ENCODE measurements at places on chromosomes 3 and 15.

GRCh38 chr3:138448631-138449030 lies 14.2 kb downstream of the ESYT3 start:
- no peak for DNase-seq

- no peak for DNase-seq
Observed at GRCh38 chr3:45021524-45022297, 4.4 kb upstream of the CLEC3B start.

DNA sequence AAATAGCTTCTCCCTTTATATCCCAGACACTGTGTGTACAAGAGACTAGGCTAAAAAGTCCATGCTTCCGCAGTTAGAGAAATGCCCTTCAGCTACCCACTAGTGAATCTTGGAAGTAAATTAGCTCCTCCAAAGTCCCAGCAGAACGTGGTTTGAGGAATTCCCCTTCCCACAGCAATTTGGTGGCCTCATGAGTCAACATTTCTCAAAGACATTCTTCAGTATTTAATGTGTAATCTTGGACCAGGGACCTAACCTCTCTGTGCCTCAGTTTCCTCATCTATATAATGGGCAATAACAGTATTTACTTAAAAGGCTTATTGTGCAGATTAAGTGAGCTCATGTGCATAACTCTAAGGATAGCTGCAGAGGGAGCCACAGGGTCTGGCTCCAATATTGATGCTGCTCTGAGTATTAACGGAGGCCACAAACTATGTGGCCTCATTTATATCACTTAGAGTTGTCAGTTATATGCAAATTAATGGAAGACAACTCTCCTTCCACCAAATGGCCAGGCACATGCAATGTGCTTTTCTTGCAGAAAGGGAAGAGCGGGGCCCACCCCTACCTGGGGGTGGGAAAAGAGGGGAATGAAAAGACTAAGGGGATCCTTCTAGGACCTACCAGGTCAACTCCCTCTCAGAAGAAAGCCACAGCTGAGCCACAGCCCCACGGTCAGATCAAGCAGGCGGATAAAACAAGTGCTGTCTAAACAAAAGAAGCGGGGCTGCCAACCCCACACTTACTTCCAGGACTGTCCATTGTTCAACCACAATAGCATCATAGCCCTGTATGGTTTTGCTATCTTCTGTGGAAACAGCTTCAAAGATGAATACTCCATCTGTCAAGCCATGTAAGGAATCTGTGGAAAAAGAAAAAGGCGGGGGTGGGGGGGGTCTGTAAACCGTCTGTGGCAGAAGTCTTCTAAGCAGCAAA lies 92.4 kb downstream of the OXNAD1 start:
- no peak for DNase-seq

GRCh38 chr3:31848163-31848818 lies 132.8 kb downstream of the OSBPL10 start:
- no peak for DNase-seq

DNA sequence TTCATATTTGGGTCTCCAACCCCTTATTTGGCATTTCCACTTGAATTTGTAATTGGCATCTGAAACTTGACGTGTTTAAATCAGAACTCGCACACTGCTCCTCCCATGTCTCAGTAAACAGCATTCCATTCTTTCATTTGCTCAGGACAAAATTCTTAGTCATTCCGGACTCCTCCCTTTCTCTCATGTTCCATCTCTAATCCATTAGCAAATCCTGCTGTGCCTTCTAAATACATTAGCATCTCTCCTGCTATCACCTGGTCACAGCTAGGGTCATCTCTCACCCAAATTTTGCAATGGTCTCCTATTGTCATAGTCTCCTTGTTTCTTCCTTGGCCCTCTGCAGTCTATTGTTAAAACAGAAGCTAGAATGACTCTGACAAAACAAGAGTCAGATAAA lies 119.9 kb upstream of the CADPS start:
- DNase-seq: no peak

DNA sequence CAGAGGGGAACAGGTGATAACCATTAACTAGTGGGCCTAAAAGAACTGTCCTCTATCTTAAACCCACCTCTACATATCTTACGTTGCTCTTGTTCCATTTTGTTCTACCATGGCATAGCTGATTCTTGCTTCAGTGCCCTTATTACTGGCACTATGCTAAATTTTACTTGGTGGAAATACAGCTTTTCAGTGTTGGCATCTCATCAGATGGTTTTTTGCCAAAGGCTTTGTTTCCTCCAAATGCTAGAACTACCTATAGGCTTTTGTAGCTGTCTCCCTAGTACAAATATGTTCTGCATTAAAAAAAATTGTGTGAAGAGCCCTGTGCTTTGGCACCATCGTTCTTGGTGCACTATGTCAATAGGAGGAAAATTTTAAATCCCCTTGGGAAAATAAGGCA lies 145.0 kb upstream of the ZBTB20 start:
- DNase-seq: no peak

- DNase-seq: no peak
Observed at GRCh38 chr3:52119826-52120225, 34.4 kb downstream of the POC1A start.

GRCh38 chr3:11140030-11140712 lies 14.1 kb upstream of the HRH1 start:
- DNase-seq: no peak

DNA sequence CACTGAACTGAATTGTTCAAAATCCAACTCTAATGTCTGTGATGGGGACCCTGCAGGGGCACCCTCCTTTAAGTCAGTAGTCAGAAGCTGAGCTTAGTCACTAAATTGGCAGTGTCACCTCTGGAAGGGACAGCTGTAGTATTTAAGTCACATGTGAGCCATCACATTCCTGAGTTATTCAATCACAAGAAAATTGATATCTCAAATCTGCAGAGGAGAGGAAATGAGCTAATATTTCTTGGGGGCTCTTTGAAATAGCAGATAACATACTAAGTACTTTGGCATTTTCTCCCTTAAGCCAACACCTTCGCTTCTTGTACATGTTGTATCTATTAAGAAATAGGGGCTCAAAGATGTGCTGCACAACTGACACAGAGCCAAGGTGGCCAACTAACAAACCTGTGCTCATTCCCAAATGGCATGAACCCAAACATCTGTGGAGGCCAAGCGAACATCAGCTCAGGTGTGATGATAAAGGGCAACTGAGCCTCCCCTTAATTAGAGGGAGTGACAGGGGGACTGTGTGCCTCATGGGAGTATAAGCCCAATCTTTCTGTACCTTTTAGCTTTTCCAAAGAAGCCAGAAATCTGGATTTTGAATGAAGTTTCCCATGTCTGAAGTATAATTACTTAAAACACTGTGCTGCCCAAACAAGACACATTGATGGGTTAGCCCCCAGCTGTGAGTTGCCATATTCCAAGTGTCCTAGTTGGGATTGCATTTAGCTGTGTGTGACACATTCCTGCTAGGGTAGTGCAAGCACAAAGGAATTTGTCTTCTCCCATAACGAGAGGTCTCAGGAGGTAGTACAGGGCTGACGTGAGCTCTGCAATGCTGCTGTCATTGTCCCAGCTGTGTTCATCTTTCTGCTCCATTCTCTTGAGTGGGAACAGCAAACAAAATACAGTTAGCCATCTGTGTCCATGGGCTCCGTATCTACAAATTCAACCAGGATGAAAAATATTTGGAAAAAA lies 63.3 kb downstream of the ABHD5 start:
- no peak for DNase-seq

DNA sequence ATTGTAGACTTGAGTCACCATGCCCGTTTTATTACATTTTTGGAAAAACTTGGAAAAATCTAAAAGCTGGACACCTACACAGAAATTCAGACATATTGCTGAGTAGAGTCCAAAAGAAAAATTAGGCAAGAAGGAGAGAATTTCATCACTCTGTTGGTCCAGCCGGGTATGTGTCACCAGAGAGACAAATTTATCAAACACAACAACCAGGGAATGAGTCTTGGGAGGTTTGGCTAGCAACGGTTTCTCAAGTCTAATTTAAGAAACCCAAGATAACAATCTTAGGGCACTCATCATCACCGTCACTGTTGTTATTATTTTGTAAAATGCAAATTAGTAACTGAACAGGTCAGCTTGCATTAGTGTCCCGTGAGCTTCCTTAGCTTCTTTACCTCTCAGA lies 197.5 kb upstream of the C2CD4B start:
- no peak for DNase-seq

GRCh38 chr3:134795746-134796280 lies 753 bp downstream of the EPHB1 start:
- no peak for DNase-seq

- no peak for DNase-seq
Observed at GRCh38 chr3:144129536-144130214, 158.1 kb downstream of the DIPK2A start.

- DNase-seq: no peak
Observed at GRCh38 chr15:60351066-60351465, 46.7 kb downstream of the ANXA2 start.

DNA sequence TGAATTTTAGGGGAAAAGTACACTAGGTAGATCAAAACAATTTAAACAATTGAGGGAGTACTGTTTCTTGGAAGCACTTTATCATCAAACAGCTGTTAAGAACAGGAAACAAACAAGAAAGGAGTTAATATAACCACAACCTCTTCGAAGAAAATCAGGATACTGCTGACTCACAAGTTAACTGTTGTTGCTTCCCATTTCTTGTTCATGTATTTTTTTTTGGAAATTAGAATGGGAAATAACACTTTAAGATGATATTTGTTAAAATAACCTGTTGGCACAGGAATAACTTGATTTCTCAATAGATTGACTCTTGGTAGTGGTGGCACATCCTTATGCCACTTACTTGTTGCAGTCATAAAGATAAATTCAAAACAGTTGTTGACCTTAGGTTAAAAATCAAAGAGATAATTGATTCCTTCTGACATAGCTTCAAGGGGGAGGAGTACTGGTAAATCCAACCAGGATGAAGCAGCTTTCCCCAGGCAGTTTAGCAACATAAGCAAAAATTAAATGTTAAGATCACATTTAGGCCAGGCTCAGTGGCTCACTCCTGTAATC lies 3.3 kb downstream of the BNIP2 start:
- no peak for DNase-seq

- no peak for DNase-seq
Observed at GRCh38 chr3:59935025-59935424, 885.2 kb upstream of the CFAP20DC start.

DNA sequence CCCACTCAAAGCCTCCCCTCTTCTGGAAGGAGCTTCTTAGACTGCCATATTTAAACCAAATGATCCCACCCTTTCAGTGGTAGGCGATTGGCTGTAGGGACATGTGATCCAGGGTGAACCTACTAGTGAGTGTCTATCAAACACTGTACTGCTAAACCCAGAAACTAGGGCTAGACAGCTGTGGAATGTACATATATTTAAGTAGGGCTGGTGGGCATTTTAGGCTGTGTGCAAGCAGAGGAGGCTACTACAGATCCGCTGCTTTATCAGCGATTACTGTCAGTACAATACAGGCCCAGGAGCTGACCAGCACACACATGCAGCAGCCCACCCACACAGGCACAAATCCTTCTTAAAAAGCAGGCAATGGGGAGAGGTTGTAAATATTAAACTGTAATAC lies 15.4 kb upstream of the LARP6 start:
- DNase-seq: no peak

DNA sequence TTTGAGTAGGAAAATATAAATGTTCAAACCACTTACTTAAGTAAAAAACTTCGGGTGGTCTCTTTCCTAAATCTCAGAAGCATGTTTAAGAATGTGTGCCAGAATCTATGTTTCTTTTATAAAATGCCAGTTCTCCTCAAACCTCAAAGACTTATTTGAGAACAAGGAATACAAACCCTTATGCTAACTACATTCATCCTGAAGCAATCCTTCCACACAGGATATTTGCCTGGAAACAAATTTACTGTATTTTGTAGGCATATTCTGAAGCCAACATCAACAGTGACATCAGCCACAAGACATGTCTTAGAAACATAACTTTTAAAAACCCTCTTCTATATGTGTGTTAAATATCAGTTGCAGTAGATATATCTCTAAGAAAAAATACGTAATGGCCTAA lies 1077.0 kb downstream of the ROBO1 start:
- no peak for DNase-seq

Measured in stimulated activated CD8-positive, alpha-beta memory T cell treated with anti-CD3 and anti-CD28 coated beads, Interleukin-4, amount 100 ng/mL, for 4 hours (primary cell).